ENCODE measurements at places on chromosomes 7 and 10. TPM values are rescaled to one million over a fixed set of nuclear protein-coding genes. Genes with fewer than 3 reads are reported as not detected.

Gene C10orf105
- not detected for total RNA-seq

Gene VAX1
- not detected for total RNA-seq

Gene C1GALT1
- total RNA-seq = 59.0 TPM

DNA sequence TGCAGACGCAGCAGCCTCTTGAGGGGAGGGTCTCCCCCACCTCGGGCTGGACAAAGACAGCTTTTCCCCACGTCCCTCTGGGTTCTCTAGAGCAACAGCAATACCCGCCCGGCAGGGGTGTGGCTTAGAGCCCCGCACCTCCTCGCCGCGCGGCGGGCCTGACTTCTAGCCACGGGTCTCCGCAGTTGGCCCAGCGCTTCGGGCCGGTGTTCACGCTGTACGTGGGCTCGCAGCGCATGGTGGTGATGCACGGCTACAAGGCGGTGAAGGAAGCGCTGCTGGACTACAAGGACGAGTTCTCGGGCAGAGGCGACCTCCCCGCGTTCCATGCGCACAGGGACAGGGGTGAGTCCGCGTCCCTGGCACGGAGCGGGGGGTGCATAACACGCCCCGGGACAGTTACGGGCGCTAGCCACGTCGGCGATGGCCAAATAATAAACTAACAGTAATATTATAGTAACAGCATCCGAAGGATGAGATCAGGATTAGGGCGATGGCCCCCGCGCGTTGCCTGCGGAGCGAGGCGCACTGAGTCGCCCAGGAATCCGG is 1.2 kb downstream of the CYP2E1 start:
- DNase-seq = no peak

DNA sequence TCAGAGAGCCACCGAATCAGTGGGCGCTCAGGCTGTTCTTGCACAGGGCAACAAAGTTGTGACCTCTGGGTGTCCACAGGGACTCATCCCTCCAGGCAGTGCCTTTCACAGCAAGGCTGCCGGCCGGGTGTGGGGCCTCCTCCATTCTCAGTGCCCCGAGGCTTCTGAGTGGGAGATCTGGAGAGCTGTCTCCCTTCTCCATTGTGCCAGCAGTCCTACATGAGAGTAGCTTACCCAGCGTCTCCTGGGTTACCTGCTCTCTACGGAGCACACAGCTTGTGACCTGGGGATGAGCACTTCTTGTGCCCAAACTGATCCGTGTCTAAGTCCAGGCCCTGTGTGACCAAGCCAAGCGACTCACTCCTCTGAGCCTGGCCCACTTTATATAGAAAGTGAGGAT is 240.9 kb upstream of the GRB10 start:
- no peak for DNase-seq

DNA sequence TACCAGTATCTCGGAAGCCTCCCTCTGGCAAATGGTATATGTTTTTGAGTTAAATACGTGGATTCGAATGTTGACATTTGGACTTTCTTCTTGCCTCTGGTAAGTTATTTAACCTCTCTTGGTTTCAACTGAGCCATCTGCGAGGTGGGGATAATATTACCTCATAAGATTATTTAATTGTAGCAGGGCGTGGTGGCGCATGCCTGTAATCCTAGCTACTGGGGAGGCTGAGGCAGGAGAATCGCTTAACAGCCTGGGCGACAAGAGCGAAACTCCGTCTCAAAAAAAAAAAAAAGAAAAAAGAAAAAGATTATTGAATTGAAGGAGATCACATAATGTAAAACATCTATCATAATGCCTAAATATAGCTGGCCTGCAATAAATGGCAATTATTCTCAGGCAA is 396 bp upstream of the TAF5 start:
- DNase-seq = no peak

GRCh38 chr7:134317434-134317833 is 704 bp upstream of the SLC35B4 start:
- DNase-seq = no peak

DNA sequence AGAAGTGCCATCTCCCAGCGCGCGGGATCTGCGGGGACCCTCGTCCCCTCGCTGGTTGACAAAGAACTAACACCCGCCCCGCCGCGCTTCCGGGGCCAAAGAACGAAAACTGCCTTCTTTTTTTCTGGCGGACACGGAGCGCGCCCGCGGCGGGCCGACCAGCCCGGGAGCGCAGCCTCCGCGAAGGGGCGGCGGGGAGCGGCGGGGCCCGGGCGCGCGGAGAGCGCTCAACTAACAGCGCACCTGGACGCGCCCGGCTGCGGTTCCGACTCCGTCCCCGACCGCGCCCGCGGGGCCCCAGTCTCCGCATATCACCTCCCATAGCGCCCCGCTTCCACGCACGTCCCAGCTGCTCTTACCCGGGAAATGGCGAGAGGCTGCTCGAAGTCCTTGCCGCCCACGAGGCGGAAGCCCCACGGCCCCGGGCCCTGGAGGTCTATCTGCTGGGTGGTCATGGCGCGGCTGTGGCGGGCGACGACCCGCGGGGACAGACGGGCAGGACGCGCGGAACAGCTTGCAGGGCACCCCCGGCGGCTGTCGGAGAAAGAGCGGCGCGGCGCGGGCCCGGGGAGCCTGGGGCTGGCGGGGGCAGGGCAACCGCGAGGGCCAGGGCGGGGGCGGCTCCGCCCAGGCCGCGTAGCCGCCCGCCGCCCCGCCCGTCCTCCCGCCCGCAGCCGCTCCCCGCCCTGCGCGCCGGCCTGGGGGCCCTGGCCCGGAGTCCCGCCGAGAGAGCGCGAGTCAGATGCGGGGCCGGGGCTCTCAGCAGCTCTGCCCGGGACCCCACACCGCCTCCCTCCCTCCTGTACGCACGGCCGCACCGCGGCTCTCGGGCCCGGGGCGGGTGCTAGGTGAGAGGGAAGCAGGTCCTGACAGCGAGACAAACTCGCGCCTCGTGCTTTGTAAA is at the start of gene PDLIM1:
Gene PDLIM1 (minus strand): TSS at position 543 of the 904 bp plus-strand sequence. CDS start 88 bp downstream, at position 455.
- DNase-seq = no peak

Measured in renal cortical epithelial cell (primary cell).